Left ventricle myocardium superior (tissue), 1 donor: ENCODE measurements at places on chromosomes 4 and X. TPM values are rescaled to one million over a fixed set of nuclear protein-coding genes. Genes with fewer than 3 reads are reported as not detected.

The TMEM154 gene
- 3.3 TPM for total RNA-seq

GRCh38 chr4:114864060-114864459 lies 249.4 kb downstream of the NDST4 start:
- DNase-seq = no peak

The GRPR gene
- total RNA-seq = 0.22 TPM

DNA sequence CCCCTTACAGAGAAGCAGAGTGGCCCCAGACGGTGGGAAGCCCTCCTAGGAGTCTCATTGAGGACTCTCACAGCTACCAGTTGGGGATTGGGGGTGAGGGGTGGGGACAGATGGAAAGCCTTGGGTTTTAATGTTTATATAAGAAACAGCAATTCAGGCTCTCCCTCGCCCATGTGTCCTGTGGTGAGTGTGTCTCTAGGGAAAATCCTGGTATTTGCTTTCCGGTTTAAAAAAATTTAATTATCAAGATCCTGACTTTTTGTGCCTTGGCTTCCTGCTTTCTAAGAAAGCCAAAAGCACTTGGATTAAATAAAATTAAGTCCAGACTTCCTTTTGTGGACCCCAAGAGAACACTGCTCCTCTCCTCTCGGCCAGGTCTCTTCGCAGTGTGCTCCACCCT lies 93.8 kb downstream of the SOWAHB start:
- DNase-seq = no peak

The MAGT1 gene
- 49.5 TPM for total RNA-seq

DNA sequence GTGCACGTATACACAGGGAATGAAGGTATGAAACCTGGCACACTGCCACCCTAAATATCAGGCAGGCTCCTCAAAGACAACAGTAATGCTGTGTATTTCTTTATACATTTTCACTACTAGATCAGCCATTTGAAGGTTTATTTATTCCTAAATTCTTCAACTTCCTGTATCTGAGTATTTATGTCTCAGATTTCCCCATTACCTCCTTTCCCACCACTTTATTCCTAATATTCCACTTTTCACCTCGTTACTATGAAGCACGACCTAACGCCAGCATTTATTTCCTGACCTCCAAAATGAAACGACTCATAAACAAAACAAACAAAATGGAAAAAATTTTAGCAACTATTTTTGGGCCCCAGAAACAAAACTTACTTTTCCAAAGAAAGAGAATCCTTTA lies 69.6 kb downstream of the MAML3 start:
- no peak for DNase-seq

- peak; percentile 60 for DNase-seq
These were observed 605.1 kb downstream of the BCOR start for GRCh38 chrX:39492497-39493162.

- DNase-seq = no peak
These were observed 69.5 kb downstream of the SHROOM2 start for GRCh38 chrX:9855561-9856283.

GRCh38 chr4:181670506-181670905 lies 572.7 kb upstream of the TENM3 start:
- DNase-seq = no peak

- DNase-seq = no peak
These were observed 19.8 kb upstream of the TMLHE start for GRCh38 chrX:155632431-155633100.

DNA sequence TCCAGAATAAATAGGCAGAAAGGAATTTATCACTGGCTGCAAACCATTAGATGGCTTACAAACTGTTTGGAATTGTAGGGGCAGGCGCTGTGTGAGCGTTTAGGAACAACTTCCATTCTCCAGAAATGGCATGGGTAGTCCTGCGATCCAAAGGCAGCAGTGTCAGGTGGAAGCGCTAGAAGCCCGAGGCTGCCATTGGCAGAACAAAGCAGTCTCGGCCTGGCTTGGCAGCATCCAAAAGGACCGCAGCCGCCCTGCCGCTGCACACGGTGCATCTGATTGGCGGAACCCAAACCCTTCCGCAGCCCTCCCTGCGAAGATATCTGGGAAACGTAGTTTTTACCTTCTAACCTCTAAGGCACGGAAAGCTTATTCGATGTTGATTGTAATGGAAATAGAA lies 23.6 kb upstream of the YTHDC1 start:
- peak; percentile 86 for DNase-seq

DNA sequence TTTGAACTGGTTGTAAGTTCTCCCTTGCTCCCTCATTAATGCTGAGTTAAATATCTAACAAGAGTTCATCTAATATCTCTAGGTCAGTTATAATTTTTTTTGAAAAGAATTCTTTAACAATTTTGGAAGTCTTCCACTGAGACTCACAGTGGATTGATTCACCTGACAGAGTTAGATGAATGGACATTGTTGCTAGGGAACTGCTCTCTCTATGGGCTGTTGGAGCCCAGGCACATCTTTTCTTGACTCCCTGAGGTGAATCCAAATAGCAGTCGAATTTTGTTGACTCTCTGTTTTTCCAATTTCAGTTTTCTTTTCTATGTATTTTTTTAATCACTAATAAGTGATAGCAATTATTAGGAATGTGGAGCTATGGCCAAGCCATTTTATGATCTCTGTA lies 996.1 kb upstream of the PABPC4L start:
- no peak for DNase-seq

DNA sequence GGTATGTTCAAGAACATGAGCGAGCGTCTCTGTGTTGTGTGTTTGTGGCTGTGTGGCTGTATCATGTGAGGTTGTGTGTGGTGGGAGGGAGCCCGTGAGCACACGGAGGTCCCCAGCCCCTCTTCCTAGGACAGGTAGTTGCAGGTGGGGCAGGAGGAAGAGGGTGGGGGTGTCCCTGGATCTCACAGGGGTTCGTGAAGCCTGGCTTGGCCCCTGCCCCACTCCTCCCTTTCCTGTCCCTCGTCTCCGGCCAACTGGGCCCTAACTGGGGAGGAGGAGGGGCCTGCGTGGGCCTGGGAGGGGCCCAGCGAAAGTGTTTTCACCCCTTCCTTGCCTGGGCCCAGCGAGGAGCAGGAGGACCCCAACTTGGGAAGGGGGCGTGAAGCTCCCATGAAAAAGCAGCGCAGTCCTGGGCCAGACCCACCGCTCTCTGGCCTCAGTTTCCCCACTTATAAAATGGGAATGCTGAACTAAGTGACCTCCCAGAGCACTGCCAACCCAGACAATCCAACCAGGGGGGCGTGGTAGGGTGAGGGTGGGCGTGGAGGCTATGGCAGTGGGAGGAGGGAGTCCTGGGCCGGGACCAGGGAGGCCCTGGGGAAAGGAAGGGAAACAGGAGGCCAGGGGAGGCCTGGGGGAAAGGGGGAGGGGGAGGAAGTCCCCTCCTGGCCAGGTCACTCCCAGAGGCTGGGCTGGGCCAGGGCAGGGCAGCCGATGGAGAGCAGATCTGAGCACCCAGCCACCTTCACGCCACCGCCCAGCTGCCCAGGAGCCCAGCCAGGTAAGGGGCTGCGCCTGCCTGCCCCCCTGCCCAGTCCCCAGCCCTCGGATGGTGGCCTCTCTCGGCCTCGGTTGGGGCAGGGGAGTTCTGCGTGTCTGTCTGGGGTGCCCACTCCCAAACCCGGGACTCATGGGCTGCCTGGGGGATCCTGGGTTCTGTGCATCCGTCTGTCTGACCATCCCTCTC lies at the start of gene AVPR2:
AVPR2 (plus strand) TSS at position 683 of the 967 bp plus-strand sequence. CDS start 473 bp downstream, outside the sequence.
- DNase-seq = peak; percentile 45

GRCh38 chr4:7460566-7460965 lies 25.8 kb upstream of the PSAPL1 start:
- DNase-seq = peak; percentile 48

The JADE3 gene
- total RNA-seq = 9.5 TPM

DNA sequence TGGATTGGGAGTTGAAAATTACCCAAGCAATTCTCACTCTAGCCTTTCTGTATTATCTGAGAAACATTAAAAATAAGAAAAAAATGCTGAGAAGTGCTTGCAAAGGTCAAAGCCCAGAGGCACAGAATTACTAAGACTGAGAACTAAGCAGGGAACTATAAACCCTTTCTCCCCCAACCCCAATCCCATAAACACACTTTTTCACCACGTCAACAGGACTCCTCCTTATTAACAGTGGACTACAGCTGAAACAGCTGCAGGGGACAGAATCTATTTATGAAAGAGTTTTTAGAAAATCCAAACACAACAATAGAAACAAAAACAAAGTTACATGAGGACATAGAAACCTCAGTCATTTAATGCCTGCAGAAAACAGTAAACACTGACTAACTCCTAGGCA lies 984.1 kb downstream of the TRAM1L1 start:
- DNase-seq = no peak

DNA sequence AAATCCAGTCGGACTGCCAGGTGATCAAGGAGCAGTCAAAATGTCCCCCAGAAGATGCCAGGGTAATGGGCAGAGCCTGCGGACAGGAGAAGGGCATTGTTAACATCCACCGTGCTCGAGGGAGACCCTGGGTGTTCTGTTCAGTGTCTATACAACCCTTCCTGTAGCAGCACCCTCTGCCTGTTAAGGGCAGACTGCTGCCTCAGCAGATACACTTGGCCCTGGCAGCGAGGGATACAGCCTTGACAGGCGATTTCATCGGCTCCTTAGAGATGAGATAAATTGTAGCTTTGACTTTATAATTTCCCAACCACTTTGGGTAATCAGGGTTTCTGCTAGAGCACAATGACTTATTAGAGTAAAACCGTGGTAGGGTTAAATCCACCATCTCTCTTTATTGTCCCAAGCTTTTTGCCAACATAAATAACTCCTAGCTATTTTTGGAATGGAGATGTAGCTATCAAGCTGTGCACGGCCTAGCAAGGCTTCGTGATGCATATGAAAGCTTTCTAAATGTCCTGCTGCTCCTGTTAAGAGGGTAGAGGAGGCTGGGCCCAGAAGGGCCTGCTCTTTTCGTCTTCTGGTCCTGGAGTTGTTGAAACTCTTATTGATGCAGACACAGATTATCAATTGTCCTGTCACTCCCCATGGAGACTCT lies 195.9 kb downstream of the CPEB2 start:
- peak; percentile 31 for DNase-seq

The P2RY10 gene
- 0.20 TPM for total RNA-seq

GRCh38 chrX:108735679-108736508 lies 469 bp downstream of the IRS4 start:
- no peak for DNase-seq

- DNase-seq = no peak
These were observed 13.5 kb downstream of the NSUN7 start for GRCh38 chr4:40763228-40763716.

- DNase-seq = no peak
These were observed 273.2 kb downstream of the IL15 start for GRCh38 chr4:141909541-141909940.

DNA sequence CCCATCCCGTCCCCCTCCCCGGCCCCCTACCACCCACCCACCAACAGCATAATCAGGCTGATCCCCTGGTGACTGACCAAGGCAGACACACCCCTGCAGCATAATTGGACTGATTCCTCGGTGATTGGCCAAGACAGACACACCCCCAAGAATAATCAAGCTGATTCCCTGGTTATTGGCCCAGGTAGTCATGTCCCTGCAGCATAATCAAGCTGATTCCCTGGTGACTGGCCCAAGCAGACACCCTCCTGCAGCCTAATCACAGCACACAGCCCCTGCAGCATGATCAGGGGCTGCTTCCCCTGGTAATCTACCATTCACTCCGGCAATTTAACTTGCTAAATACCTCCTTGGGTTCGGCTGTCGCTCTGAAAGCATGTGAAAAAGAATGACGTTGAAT lies 47.5 kb upstream of the STS start:
- no peak for DNase-seq

- DNase-seq = no peak
These were observed 6.8 kb downstream of the RBM47 start for GRCh38 chr4:40622913-40623312.

The GUCY1A1 gene
- total RNA-seq = 106 TPM

DNA sequence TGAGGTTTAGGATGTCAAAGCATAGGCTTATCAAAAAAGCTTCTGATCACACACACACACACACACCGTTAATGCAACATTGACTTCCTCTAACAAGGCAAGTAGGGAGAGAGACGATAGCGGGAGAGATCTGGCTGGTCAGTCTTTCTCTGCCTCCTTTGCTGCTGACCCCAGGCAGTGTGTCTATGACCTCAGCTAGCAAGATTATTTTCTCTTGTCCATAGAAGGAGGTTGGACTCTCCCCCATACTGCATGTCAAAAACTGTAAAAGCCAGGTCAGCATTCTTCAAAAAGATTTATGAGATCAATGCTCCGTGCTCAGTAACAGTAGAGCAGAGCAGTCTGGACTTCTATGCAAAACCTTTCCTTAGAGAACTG lies 63.5 kb upstream of the PGM2 start:
- no peak for DNase-seq

The ZNF630 gene
- total RNA-seq = 3.0 TPM

DNA sequence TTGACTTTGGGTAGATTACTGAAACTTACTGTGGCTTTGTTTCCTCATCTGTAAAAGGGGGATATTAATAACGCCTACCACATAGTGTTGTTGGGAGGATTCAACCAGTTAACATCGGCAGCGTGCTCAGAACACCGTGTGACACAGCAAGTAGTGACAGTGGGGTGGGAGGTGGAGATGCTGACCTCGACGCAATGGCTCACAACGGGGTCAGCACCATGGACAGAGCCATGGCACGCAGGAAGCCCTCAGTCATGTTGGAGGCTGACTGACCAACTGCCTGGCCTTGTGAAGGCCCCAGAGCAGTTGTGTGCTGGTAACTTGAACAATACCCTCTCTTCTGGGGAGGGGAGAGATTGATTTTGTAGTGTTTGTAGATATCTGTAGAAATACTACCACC lies 93.2 kb downstream of the WFS1 start:
- DNase-seq = peak; percentile 51

- DNase-seq = no peak
These were observed 48.8 kb downstream of the HS6ST2 start for GRCh38 chrX:132909643-132910042.

The SLC25A43 gene
- total RNA-seq = 1.9 TPM

- no peak for DNase-seq
These were observed 113.4 kb downstream of the ZAR1 start for GRCh38 chr4:48603366-48604003.

DNA sequence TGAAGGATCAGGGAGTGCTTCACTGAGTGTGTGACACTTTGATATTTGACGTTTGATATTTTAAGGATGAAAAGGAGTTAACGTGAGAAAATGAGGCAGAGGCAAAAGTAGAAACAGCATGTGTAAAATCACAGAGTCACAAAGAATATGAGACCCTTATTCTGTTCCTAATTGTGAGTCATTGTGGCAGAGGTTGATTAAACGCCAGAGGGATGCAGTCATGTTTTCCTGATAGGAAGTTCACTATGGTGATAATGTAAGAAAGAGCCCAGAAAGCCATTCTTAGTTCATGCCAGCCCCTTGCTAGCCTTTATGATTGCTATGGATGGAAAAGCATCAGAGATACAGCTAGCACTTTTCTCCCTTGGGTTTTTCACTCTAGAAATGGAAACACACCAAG lies 33.5 kb upstream of the IGSF1 start:
- no peak for DNase-seq

GRCh38 chr4:2263926-2264321 lies 2.0 kb upstream of the MXD4 start:
- no peak for DNase-seq

DNA sequence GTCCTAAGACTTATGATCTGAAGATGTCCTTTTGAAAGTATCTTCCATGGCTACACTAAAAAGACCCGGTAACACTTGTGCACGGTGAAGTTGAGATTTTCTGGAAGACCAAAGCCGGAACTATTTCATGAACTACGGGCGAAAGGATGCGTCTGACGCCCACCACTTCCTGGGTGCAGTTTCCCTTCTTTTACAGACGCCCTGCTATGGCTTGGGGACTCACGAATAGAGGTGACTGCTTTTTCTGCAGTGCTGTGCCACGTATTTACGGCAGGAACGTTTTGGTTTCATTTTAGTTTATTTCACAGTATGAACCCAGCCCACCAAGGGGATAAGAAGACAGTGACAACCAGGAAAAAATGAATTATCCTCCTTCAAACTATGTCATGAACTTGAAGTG lies 180.4 kb downstream of the AFAP1 start:
- peak; percentile 24 for DNase-seq
